ENCODE measurements at places on chromosomes 12 and 14. TPM values are rescaled to one million over a fixed set of nuclear protein-coding genes. Genes with fewer than 3 reads are reported as not detected.

BORCS5 gene
- 6.6 TPM for total RNA-seq

PYGL gene
- 238 TPM for total RNA-seq

FGF23 gene
- total RNA-seq: not detected

DBX2 gene
- not detected for total RNA-seq

DNA sequence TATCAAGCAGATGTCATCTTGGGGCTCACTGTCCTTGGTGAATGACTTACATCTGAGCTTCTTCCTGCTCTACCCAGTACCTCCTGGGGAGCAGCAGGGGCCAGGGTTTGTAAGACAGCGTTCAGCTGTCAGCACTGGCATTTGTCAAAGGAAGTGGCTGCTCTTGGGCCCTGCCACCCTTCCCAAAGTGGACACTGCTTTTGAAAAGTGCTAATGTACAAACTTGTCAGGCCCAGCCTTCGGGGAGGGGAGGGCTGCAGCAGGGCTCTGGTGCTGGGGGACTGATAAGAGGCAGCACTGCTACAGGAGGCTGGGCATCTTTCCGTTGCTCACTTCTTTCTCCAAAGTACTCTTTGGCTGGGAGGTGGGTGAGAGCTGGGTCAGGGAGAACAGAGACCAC, 59.8 kb upstream of the RBM19 start:
- no peak for DNase-seq

DNA sequence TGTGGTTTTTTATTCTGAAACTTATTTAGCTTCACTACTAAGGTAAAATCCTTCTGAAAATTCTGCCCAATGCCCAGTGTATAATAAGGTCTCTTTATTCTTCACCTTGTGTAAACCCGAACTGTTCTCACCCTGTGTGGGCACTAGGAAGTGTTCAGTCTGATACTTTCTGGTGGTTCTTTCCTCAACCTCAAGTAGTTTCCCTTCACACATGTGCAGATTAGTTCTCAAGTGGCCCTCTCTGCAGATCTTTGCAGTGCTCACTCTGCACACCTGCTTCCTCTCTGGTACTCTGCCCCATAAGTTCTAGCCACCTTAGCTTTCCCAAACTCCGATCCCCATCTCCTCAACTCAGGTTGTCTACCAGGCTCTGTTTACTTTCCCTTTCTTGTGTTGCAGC, 61.6 kb downstream of the RAD51B start:
- DNase-seq: no peak

GRCh38 chr12:68304626-68305025, 27.5 kb downstream of the MDM1 start:
- no peak for DNase-seq

DNA sequence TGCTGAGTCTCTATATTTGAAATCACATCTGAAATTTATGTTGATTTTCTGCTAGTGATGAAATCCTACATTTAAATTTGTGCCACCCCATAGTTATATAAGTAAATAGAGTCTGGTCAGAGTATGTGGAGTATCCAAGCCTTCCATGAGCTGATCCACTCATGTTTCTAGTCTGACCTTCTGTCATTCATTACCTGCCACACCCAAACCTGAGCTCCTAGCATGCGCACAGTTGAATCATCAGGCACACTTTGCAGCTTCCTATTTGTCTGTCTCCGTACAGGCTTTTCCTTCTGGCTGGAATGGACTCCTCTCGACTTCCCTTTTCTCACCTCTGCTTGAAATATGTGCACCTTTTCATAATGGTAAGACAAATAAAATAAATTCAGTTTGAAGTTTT, 45.3 kb upstream of the LRIG3 start:
- no peak for DNase-seq

GRCh38 chr14:68644101-68644500, 148.8 kb downstream of the ZFP36L1 start:
- DNase-seq: no peak

- DNase-seq: no peak
These were observed 14.7 kb upstream of the CDH24 start for GRCh38 chr14:23071921-23072539.

Data from foreskin keratinocyte (primary cell).